Lower leg skin (tissue), 4 donors: ENCODE measurements at places on chromosomes 2 and 18. TPM values are rescaled to one million over a fixed set of nuclear protein-coding genes. Genes with fewer than 3 reads are reported as not detected.
A peak's percentile ranks its signal among the peaks of the same experiment; 100 is the strongest.

GRCh38 chr2:219081096-219081495 lies 20.4 kb upstream of the IHH start:
- no peak for DNase-seq

- no peak for DNase-seq
These were observed 34.5 kb upstream of the GRB14 start for GRCh38 chr2:164655750-164656149.

The C18orf54 gene
- 3.3 TPM for total RNA-seq

- no peak for DNase-seq
These were observed 38.1 kb downstream of the SCN2A start for GRCh38 chr2:165277295-165277694.

- no peak for DNase-seq
These were observed 536.3 kb upstream of the TNP1 start for GRCh38 chr2:217396165-217396564.

The UBR3 gene
- 64.7 TPM for total RNA-seq

- no peak for DNase-seq
These were observed 111.4 kb downstream of the FEZ2 start for GRCh38 chr2:36486521-36487044.

The ATP8B1 gene
- 28.1 TPM for total RNA-seq

DNA sequence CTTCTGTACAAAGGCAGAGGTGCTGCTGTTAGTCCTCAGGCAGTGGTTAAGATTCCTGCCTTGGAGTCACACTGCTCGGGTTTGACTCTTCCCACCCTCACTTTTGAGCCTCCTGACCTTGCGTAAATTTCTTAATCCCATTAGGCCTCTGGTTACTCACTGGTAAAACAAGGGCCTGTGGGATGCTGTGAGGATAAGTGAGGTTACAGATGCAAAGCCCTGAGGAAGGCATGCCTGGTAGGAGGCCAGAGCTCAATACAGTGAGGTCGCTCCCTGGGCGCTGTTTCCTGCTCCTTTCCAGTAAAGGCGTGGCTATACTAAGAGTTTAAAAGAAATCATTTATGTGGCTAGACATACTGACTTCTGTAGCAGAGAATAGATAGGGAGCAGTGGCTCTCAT lies 127.5 kb upstream of the TMEM200C start:
- no peak for DNase-seq

The TNFRSF11A gene
- total RNA-seq, result 4.3 TPM

DNA sequence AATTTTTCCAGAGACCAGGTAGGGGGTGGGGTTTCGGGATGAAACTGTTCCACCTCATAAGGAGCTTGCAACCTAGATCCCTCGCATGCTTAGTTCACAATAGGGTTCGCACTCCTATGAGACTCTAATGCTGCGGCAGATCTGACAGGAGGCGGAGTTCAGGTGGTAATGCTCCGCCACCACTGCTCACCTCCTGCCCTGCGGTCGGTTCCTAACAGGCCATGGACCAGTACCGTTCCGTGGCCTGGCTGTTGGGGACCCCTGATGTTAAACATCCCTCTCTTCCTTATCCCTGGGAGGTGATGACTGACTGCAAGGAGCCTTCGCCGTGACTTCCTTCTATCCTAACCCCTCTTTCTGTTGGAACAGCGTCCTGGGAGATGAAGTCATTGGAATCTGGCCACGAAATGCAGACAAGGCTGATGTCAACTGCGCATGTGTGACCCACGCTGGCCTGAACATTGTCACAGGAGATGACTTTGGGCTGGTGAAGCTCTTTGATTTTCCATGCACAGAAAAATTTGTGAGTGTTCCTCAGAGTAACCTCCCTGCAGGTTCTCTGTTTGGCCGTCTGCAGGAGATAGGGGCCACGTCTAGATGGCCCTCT lies 82.4 kb downstream of the RTN4 start:
- no peak for DNase-seq

DNA sequence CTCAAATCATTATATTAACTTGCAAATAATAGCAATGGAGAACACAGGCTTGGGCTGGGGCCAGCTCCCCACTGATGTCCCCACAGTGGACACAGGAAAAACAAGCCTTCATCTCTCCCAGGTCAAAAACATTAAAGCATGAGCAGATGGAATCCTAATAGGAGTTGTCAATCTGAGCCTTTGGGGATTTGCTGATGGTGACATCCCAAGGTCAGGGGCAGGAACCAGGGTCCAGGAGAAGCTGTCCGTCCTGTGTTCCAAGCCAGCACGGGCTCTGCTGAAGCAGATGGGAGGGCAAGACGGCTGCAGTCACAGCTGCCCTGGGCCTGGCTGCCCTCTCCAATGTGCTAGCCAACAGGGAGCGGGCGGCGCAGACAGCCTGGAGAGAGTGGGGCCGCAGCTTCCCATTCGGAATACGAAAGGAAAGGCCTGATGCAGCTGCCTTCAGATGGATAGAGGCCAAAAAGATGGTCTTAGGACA lies 135.5 kb downstream of the NDUFA10 start:
- DNase-seq, result no peak

GRCh38 chr2:144659731-144660275 lies 139.9 kb upstream of the ZEB2 start:
- no peak for DNase-seq

The FAM110C gene
- total RNA-seq, result 28.8 TPM

DNA sequence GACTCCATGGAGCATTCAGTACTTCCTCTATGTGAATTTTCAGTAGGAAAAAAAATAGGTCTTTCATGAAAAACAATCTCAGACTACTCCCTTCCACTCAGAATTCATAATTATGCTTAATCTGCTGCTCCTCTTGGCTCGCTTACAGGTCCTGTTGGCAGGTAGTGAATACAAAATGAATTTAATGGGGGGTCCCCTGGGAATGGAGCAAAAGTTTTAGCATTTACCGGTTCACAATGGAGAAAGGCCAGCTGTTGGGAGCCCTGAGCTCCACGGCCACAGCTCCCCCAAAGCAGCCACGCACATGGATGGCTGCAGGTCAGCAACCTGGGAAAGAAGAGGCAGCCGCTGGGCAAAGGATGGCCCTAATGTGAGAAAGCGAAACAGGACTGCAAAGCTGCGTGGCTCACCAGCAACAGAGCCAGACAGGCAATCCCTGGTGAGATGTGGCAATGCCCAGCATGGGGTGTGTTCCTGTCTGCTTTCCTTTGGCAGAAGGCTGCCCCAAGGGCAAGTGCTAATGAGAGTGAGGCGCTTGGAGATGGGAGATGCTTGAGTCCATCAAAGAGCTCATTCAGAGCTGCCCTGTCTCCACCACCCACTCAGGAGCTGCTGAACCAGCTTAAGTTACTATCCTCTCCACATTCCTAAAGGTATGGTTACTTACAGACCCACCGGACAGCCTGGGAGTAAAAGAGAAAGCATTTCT lies 447.4 kb downstream of the EPHA4 start:
- DNase-seq, result peak; percentile 39

The HOXD4 gene
- not detected for total RNA-seq
